ENCODE measurements at places on chromosomes 5 and 9. TPM values are rescaled to one million over a fixed set of nuclear protein-coding genes. Genes with fewer than 3 reads are reported as not detected.

GRCh38 chr5:159206818-159207217, 2.5 kb downstream of the RNF145 start:
- H3K4me3 ChIP-seq: peak overlapping the region; percentile 84
- peaks cover 71% of the 10 kb centered on the region for H3K4me1 ChIP-seq
- peak overlapping the region; percentile 93 for H3K27ac ChIP-seq
- H3K36me3 ChIP-seq: peaks cover 5% of the 10 kb centered on the region
- H3K27me3 ChIP-seq: no peaks in the 10 kb centered on the region
- DNase-seq: no peak

DNA sequence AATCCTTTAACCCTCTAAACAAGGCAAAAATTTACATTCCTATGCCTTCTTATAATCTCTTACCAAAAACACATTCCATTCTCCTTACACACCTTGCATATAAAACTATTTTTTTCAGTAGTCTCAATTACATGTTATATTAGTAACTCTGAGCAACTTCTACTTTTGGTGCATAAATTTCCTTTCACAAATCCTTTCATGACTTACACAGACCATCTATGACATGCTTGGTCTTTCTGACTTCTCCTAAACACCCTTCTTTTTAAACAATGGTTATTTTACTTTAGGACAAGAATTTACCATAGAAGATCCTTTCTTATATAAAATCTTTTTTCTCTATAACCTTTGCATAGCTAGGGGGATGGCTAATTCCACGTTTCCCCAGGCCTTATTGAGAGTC, 208.0 kb upstream of the ARRDC3 start:
- H3K27ac ChIP-seq: no peak overlapping the region
- H3K36me3 ChIP-seq: no peaks in the 10 kb centered on the region
- DNase-seq: no peak
- H3K4me1 ChIP-seq: no peaks in the 10 kb centered on the region

DNA sequence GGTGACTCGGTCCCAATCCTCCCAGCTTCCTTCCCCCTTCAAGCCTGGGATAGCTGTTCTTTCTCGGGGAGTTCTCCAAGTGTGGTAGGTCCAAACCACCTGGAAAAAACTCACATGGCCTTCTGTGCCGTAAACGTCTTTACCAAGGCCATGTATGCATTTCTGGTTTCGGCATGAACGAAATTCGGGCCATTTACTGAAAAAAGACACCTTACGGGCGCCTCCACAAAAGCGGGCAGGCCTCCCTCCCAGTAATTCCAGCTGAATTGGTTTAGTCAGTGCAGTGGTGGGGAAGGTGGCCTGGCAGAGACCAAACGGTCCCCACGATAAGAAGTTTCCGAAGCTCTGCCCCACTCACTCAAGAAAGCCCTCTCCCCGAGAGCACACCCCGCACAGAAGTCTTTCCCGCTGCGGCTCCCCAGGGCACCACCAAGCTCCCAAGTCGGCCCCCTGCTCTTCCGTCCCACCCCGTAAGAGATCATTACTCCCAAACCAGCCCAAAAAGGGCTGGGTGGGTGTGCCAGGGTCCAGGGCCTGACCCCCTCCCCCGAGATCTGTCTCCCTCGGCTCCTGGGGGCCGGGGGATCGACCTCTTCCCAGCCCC, 86.3 kb upstream of the MELK start:
- H3K4me3 ChIP-seq: peak overlapping the region; percentile 79
- H3K36me3 ChIP-seq: no peaks in the 10 kb centered on the region
- H3K4me1 ChIP-seq: peaks cover 33% of the 10 kb centered on the region
- no peak for DNase-seq
- peak overlapping the region; percentile 88 for H3K27ac ChIP-seq

DNA sequence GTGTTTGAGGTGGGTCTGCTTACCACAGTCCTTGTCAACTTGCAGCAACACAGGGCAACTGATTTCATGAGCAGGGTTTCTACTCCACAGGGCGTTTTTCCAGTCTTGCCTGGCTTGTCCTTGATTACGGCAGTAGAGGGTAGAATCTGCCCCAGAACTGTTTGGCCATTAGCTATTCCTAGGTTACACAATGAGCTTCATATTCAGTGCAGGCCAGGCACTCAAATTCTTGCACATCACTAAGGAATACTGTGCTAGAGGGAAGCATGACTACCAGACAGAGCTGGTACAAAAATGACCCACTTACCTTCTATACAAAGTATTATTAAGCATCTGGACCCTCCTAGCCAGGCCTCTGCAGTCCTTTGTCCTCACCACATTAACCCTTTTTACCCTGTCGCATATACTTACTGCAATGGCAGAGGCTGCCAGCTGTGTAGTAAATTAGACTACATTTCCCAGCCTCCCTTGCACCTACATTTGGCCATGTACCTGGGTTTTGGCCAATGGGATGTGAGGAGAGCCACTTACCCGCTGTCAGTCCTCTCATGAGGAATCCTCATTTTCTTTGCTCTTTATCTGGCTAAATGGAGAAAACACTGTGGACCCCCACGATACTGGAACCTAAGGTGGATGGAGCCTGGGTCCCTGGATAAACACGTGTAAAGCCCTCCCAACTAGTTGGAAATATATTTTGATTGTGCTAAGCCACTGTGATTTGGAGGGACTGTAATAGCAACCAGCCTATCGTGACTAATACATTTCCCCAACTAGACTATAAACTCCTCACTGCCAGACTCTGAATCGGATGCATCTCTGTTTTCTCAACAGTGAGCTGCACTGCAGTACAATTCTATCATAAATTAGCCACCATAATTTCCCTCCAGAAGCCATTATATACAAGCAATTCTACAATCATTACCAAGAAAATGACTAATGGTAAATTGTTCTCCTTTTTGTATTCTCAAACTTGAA, 218.7 kb downstream of the GLIS3 start:
- no peak for DNase-seq
- no peaks in the 10 kb centered on the region for H3K27me3 ChIP-seq
- no peak overlapping the region for H3K4me3 ChIP-seq
- H3K36me3 ChIP-seq: no peaks in the 10 kb centered on the region

DNA sequence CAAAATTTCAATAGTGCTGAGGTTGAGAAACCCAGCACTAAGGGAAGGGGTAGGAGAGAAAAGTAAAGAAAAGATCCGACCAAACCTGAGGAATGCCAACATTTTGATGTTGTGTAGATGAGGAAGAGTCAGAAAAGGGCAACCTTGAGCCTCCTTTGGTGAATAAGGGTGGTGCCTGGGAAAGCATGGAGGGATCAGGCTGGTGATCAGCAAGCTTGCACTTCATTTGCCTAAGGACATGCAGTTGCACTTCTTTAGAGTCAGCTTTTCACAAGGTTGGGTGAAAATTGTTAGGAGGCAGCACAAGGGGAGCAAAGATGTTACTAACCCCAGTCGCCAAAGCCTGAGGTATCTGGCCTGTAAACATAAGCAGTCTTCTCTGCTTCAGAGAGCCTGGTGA, 20.4 kb downstream of the ATP6V0E1 start:
- DNase-seq: no peak
- H3K4me3 ChIP-seq: no peak overlapping the region
- peaks cover 2% of the 10 kb centered on the region for H3K36me3 ChIP-seq
- H3K27me3 ChIP-seq: no peaks in the 10 kb centered on the region

TLR4 gene
- 70.1 TPM for total RNA-seq

DNA sequence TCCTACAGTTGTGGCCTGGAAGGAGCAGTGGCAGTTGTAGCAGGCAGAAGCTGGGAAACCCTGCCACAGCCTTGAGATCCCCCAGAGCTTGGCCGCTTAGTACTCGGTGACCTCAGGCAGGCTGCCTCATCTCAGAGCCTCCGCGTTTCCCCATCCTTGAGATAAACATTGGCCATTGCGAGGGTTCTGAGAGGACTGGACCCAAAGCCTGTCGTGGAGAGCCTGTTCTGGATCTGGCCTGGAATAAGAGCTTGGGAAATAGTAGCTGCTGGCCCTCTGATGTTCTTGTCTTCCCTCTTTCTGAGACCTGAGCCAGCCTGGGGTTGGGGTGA, 1.3 kb downstream of the MIGA2 start:
- peaks cover 15% of the 10 kb centered on the region for H3K4me1 ChIP-seq
- H3K4me3 ChIP-seq: peak overlapping the region; percentile 99
- H3K27me3 ChIP-seq: no peaks in the 10 kb centered on the region
- DNase-seq: no peak
- peaks cover 29% of the 10 kb centered on the region for H3K36me3 ChIP-seq

DNA sequence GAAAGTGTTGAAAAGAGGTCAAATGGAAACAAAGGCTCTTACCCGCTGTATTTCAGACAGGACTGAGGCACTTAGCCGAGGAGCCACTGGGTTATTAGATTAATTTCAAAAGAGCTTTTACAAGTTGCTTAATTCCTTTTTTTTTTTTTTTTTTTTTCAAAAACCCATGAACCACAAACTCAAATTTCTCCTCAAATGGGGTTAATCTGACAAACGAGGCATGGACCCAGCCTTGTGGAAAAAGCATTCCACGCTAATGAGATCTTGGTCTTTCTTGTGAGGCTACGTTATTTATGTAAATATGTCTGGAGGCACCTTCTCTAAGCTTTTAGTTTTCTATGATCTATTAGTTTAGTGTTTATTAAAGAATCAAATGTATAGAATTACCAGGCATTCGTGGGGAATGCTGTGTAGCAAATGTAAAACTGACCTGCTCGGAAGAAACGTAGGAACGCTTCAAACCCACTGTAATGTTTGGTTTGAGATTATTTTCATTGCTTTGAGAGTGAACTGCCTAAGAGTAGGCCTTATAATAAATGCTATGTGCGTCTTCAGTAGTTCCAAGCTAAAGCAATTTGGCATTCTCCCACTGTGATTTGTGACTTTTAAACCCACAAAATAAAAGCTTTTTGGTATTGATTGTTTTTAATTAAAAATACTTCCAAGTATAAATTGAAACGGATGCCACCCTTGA, 134.7 kb downstream of the CDH6 start:
- no peaks in the 10 kb centered on the region for H3K4me1 ChIP-seq
- H3K36me3 ChIP-seq: no peaks in the 10 kb centered on the region
- H3K27me3 ChIP-seq: no peaks in the 10 kb centered on the region

NEURL1B gene
- 24.8 TPM for total RNA-seq

DMRTA1 gene
- 1.7 TPM for total RNA-seq

GRCh38 chr9:96379461-96379860, 4.0 kb downstream of the SLC35D2 start:
- H3K27ac ChIP-seq: no peak overlapping the region
- H3K4me3 ChIP-seq: no peak overlapping the region
- H3K27me3 ChIP-seq: no peaks in the 10 kb centered on the region
- peaks cover 18% of the 10 kb centered on the region for H3K4me1 ChIP-seq

LURAP1L gene
- total RNA-seq: 29.2 TPM

DNA sequence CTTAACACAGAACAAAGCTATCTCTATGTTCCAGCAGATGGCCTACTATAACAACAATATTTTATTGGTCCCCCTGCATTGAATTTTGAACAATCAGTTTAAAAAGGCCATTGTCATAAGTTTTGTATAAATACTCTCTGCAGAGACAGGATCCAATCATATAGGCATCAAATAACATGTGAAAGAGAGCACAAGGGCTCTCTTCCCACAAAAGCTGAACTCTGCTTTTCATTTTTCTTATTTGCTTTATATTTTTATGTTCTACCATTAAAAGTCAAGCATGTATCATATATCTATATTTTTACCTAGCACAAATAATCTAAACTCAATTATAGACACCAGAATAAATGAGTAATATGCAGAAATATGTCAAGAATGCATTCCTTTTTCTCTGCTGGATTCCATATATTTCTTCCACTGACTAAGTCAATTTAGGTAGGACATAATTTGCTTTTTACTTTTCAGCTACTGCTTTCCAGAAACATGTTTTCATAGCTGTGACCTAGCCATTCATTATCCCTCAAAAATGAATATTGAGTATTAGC, 143.6 kb downstream of the CDH9 start:
- H3K4me1 ChIP-seq: no peaks in the 10 kb centered on the region
- no peak overlapping the region for H3K4me3 ChIP-seq
- no peaks in the 10 kb centered on the region for H3K36me3 ChIP-seq
- no peak overlapping the region for H3K27ac ChIP-seq
- DNase-seq: no peak

C8G gene
- 2.2 TPM for total RNA-seq

DNA sequence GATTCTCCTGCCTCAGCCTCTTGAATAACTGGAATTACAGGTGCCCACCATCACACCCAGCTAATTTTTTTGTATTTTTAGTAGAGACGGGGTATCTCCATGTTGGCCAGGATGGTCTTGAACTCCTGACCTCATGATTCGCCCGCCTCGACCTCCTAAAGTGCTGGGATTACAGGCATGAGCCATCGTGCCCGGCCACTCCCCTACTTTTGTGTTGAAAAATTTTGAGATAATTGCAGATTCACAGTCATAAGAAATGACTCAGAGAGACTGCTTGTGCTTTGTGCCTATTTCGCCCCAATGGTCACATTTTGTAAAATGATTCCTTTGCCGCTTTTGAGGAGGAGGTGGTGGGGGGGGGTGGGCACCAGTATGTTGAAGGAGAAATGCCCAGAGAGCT, 48.1 kb upstream of the SH3PXD2B start:
- H3K4me1 ChIP-seq: peaks cover 15% of the 10 kb centered on the region
- H3K36me3 ChIP-seq: no peaks in the 10 kb centered on the region
- DNase-seq: no peak
- no peak overlapping the region for H3K4me3 ChIP-seq

PDGFRB gene
- total RNA-seq: 89.3 TPM

PCDHGA1 gene
- total RNA-seq: 0.53 TPM

GRCh38 chr5:124079062-124079461, 567.1 kb downstream of the CSNK1G3 start:
- H3K36me3 ChIP-seq: no peaks in the 10 kb centered on the region
- no peak overlapping the region for H3K4me3 ChIP-seq
- no peak for DNase-seq

DNA sequence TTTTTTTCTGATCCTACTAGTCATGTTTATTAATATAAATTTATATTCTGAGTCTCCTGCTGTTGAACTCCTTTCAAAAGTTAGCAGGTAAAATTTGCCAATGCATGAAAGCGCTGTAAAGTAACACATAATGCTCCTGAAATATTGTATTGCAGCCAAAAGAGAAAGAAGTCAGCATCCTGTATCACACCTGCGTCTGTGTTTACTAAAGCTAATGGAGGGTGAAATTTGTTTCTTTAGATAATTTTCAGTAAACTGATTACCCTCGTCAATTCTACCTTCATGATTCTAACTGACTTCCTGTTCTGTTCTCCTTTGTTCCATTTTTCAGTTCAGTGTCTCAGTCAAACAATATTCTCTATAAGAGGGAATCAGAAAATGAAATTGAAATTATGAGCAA, 415.4 kb downstream of the CDH9 start:
- no peak overlapping the region for H3K4me3 ChIP-seq
- no peaks in the 10 kb centered on the region for H3K27me3 ChIP-seq
- DNase-seq: no peak
- H3K27ac ChIP-seq: no peak overlapping the region
- H3K36me3 ChIP-seq: no peaks in the 10 kb centered on the region
- no peaks in the 10 kb centered on the region for H3K4me1 ChIP-seq
